Sciatic nerve (tissue), 2 donors: ENCODE measurements at places on chromosomes 13 and 19. TPM values are rescaled to one million over a fixed set of nuclear protein-coding genes. Genes with fewer than 3 reads are reported as not detected.

- no peak for DNase-seq
Measured at GRCh38 chr19:4220188-4220587, 9.1 kb upstream of the EBI3 start.

The KLF2 gene
- total RNA-seq = 105 TPM

DNA sequence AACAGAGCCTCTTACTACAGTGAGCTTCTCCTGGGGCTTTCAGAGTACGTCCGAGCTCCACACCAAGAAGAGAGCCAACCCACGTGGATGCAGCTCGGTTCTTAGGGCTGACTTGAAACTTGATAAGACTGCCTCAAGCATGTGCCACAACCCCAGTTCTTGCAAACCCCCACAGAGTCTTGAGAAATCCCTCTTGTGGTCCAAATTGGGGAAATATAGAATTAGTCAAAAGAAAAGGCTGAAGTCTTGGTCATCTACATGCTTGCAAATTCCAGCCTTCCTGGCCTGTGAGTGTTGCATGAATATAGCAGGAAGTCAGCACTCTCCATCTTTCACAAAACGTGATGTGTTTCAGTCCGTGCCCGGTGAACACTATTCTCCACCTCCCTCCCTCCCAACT lies 95.2 kb downstream of the GGACT start:
- DNase-seq = no peak

GRCh38 chr13:74452881-74453280 lies 318.7 kb upstream of the KLF12 start:
- no peak for DNase-seq

The IZUMO2 gene
- not detected for total RNA-seq

The IFNL1 gene
- total RNA-seq = not detected

- DNase-seq = no peak
Measured at GRCh38 chr13:78139765-78140164, 221.1 kb upstream of the EDNRB start.

The AXL gene
- 65.8 TPM for total RNA-seq

The RXFP2 gene
- total RNA-seq = not detected

DNA sequence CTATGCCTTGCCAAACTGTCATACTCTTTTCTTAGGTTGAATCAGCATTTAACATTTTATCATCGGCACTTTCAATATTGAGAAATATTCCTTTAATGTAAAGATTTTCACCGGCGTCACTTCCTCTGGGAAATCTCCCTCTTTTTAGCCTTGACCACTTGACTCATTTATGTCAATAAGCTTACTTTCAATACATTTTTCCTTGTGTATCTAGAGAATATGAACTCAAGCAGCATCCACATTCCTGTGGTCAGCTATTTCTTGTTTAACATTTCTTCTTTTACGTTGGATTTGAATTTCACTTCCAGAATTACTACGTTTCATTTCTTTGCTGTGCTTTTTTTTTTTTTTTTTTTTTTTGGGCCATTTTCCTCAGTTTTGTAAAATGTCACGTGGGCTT lies 271.2 kb upstream of the HTR2A start:
- no peak for DNase-seq

The ZGLP1 gene
- 5.7 TPM for total RNA-seq

GRCh38 chr13:49922301-49922700 lies 13.8 kb downstream of the SPRYD7 start:
- DNase-seq = no peak

The PLEKHF1 gene
- total RNA-seq = 30.4 TPM

DNA sequence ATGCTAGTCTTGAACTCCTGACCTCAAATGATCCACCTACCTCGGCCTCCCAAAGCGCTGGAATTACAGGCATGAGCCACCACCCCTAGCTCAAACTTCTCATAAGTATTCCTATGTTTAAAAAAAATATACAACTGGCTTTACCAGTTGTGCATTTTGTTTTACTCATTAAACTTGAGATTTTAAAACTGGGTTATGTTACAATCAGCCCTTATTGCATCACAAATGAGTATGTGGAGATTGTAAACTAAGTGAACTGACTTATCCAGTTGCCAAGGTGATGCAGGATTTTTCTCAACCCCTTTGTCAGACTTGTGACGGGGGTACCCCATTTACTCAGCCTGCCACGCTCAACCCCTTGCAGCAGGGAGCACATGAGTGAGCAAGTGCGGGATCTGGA lies 14.4 kb upstream of the GTF2F2 start:
- no peak for DNase-seq

GRCh38 chr13:99307247-99307646 lies at the start of gene GPR183:
GPR183 (minus strand) TSS chr13:99307399; CDS start chr13:99296145, 11,254 bp downstream.
- DNase-seq = no peak

The MEIOSIN gene
- not detected for total RNA-seq

GRCh38 chr19:49414256-49414655 lies 9.0 kb downstream of the PTH2 start:
- DNase-seq = no peak

DNA sequence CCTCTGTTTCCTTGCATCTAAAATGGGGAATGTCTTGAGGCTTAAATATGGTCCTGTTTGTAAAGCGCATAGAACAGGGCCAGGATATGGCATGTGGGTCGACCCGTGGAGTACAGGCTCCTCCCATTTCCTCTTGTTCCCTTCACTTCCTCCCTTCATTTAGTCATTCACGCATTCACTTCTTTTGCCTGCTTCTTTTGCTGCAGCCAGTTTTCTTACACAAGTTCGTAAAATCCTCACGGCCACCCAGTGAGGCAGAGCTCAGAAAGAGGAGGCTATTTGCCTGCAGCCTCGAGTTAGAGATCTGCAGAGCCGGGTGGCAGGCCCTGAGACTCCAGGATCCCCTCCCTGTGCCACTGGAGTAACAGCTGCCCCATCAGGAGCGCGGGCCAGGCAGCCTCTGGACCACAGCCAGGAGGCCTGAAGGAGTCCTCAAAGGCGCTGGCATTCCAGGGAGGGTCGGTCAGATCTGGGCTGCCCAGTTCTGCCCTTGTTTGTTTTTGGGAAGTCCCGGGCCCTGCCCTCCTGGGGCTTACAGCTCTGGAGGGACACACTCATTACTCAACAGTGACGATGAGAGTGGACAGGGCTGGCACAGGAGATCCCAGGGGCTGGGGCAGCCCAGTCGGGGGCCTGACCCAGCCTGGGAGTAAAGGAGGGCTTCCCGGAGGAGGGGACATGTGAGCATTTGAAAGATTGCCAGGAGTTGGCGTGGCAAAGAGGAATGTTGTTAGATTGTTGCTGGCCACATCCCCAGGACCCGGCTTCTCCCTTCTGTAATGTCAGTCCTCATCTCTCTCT lies 4.6 kb downstream of the PPP5C start:
- peak; percentile 68 for DNase-seq

- DNase-seq = no peak
Measured at GRCh38 chr13:18235756-18236527, 945.7 kb downstream of the TUBA3C start.

DNA sequence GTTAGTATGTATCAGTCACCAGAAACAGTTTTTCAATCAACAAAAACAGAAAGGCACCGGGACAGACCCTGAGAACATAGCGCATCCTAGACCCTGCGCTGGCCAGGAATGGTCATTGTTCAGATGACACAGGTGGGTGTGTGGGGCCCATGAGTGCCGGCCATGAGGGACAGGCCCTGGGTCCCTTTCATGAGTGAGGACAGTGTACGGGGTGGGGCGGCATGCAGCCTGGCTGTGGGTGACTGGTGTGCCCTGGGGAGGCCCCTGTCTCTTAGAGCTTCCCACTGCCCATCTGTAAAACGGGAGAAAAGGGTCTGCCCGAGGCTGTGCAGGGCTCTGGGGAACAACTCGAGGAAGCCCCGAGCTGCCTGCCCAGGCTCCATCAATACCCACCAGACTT lies 25.8 kb downstream of the PBX4 start:
- DNase-seq = no peak

The PINLYP gene
- 8.0 TPM for total RNA-seq

The RNF17 gene
- total RNA-seq = not detected

- no peak for DNase-seq
Measured at GRCh38 chr19:47511681-47512080, 3.2 kb downstream of the NAPA start.

DNA sequence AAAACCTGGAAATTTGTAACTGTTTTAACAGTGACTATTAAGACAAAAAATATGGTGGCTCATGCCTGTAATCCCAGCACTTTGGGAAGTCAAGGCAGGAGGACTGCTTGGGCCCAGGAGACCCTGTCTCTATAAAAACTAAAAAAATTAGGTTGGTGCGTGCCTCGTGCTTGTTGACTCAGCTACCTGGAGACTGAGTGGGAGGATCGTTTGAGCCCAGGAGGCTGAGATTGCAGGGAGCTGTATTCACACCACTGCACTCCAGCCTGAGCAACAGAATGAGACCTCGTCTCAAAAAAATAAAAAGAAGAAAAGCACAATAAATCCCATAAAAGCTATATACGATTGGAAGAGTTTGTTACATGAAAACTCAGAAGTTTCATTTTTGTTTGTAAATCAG lies 23.7 kb downstream of the KLF5 start:
- no peak for DNase-seq

DNA sequence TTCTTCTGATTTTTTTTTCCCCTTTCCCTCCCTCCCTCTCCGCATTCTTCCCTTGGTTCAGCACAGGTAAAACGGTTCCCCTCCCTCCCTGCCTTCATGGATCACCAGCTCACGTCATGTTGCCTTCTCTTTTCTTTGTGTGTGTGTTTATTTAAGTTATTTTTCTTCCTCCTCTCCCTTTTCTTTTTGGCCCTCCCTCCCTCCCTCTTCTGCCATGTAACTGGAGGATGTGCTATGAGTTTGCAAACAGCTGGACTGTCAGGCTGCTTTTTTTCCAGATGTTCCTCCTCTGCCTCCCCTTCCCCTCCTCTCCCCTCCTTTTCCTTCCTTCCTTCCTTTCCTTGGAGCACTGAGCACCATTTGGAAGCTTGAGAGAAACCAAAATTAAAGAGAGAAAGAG lies 2.0 kb downstream of the LENG9 start:
- DNase-seq = no peak

- no peak for DNase-seq
Measured at GRCh38 chr19:50933640-50934039, 19.2 kb downstream of the KLK5 start.

DNA sequence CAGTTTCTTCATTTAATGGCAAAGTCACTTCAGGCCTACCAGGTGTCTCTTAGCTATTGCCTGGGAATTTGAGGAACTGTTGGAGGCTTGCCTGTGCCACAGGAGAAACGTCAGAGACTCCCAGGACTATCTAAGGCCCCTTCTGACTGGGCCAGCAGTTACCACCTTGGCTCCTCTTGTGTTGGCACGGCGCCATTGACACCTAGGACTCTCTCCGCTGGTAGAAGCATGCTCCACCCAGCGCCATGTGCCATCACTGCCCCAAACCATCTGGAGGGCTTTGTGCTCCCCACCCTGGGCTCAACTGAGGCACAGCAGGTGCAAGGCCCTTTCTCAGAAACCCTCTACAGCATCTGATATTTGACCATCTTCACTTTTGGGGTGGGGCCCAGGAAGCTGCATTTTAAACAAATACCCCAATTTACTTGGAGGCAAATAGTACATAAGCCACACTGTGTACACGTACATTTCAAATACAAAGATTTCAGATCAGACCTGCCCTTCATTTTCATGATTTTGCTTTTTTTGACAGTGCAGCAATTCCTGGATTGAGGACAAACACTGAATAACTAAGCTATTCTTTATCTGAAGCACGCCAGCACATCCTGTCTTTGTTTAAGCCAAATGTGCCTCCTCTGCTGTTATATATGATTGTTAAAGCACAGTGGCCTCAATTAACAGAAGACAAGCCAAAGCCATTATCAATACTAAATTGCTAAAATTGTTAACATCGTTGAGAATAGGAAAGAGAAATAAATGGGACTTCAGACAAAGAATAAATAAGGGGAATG lies 59.9 kb upstream of the TPP2 start:
- DNase-seq = no peak

DNA sequence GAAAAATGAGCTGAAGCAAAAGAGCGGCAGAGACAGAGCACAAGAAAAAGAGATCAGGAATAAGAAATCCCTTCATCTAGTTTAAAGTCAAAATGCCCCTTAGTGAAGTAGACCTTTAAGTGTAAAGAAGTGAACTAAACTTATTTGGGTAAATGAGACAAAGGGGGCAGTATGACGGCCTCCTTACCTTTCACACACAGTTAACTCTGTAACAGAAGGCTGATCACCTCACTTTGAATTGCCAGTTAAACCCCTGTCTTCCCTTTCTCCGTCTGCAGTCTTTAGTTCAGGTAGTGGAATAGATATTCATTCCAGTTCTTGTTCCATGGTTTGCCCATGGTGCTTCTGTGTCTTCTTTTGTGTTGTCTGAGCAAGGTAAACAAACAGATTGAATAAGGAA lies 1029.8 kb downstream of the DIAPH3 start:
- DNase-seq = no peak

The GAS6 gene
- 302 TPM for total RNA-seq

DNA sequence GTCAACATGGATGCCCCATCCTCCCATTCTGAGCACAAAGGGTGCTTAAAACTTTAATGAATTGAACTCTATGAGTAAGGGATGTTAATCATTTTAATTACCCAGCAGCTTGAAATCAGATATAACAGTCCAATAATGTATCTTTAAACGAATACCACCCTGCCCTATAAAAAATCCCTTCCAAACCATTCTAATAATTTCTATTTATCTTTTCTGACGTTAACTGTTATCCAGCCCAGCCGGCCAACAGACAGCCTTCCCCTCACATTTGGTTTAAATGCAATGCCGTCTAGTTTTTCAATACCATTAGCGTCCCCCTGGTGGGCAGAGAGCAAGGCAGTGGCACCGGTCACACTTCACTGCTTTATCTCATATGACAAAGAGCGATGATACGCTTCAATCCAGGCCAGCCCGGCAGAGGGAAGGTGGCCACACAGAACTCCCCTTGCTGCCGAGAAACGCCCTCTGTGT lies 402.2 kb upstream of the ZNF507 start:
- no peak for DNase-seq

GRCh38 chr13:37878921-37879320 lies 9.3 kb upstream of the TRPC4 start:
- DNase-seq = no peak

DNA sequence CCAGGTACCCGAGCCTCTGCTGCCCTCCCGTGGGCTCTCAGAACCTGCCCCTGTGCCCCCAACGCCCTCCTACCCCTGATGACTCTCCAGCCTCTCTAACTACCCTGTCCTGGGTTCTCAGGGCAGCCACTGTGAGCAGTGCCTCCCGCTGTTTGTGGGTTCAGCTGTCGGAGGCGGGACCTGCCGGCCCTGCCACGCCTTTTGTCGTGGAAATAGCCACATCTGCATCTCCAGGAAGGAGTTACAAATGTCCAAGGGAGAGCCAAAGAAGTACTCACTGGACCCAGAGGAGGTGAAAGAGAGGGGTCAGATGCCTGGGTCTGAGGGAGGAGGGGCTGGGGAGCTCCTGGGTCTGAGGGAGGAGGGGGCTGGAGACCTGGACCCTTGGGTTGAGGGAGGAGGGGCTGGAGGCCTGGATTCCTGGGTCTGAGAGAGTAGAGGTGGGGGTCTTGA lies 20.0 kb downstream of the CNFN start:
- DNase-seq = no peak

GRCh38 chr13:52001120-52001731 lies 10.0 kb downstream of the ATP7B start:
- DNase-seq = no peak

GRCh38 chr13:114104655-114105520 lies 27.5 kb downstream of the RASA3 start:
- peak; percentile 54 for DNase-seq

The CYP2A7 gene
- not detected for total RNA-seq
